Activated CD8-positive, alpha-beta memory T cell treated with anti-CD3 and anti-CD28 coated beads for 36 hours (primary cell): ENCODE measurements at places on chromosomes 6 and 20. TPM values are rescaled to one million over a fixed set of nuclear protein-coding genes. Genes with fewer than 3 reads are reported as not detected.

CGAS gene
- 43.8 TPM for total RNA-seq

BMP7 gene
- total RNA-seq = not detected

KCNQ2 gene
- total RNA-seq = not detected

HTR1B gene
- not detected for total RNA-seq

WFDC2 gene
- total RNA-seq = not detected

PMEPA1 gene
- total RNA-seq = 2.2 TPM

DEFB124 gene
- not detected for total RNA-seq

TRIM31 gene
- total RNA-seq = not detected

HLA-DQA2 gene
- total RNA-seq = 0.48 TPM
